EH (cell line): ENCODE measurements at places on chromosomes 5 and 9.

DNA sequence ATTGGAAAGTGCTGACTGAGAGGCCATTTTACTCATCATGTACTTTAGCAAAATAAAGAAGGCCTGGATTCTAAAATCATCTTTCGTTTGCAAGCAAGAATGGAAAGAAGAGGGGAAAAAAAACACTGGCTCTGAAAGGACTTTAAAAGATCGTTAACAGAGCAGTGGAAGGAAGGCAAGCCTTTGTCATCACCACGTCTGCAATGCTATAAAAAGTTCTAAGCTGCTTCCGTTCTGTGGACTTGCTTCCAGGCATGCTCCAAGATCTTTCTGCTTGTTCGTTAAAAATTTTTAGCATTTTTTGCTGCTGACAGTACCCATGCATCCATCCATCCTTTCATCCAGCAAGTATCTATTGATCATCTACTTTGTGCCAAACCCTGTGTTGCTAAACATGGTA is 226.5 kb downstream of the GABBR2 start:
- DNase-seq = peak; percentile 92

- no peak for DNase-seq
Measured at GRCh38 chr9:90064248-90064647, 459.4 kb downstream of the GADD45G start.

DNA sequence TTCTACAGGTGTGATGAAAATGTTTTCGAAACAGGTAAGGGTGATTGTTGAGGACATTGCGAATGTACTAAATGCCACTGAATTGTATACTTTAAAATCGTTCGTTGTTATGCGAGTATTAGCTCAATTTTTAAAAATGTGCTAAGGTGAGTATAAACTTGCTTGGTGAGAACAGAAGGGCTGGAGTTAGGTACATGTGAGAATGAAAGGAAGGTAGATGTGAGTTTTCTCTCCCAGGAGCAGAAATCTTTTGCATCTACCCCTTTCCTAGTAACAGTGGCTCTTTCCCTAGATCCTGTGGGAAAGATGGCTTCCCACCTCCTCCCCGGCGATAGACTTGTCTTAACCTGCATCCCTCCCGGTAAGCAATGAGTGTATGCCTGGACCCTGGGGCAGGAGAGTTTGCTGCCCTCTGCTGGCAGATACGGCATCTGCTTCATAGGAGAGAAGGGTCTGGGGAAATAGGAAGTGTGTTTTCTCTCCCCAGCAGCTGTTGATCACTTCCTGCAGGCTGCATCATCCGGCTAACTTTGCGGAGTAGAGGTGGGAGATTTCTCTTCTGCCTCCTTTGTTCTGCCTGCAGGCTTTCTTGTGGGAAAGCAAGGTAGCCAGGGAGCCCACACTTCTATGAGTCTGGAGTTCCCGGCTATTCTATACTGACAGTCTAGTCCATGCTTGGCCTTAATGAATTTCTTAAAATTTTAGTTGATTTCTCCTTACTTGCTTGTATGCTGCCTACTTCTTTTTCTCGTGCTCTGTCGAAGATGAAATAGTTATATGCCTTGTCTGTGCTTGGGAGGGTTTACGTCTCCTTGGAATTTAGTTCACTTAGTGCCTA is 373.3 kb upstream of the SEMA6A start:
- no peak for DNase-seq

DNA sequence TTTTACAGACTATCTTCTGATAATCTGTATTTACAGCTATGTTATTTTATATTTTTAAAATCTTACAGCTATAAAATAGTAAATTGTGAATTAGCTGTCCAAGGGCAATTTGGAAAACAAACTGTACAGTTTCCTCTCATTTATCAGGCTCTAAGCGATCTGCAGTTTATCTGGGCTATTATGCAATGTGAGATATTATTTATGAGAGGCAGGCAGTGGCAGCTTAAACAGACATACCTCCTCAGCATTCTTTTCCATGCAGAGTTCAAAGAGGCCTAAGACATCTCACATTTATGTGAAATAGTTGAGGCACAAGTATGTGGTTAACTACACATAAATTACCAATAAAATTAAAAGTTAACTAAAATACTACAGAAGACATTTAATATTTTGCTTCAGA is 10.2 kb downstream of the NIPSNAP3B start:
- DNase-seq = no peak

GRCh38 chr5:56123531-56124243 is 109.4 kb downstream of the ANKRD55 start:
- DNase-seq = peak; percentile 100

GRCh38 chr5:80140496-80140895 is 105.3 kb downstream of the THBS4 start:
- no peak for DNase-seq

DNA sequence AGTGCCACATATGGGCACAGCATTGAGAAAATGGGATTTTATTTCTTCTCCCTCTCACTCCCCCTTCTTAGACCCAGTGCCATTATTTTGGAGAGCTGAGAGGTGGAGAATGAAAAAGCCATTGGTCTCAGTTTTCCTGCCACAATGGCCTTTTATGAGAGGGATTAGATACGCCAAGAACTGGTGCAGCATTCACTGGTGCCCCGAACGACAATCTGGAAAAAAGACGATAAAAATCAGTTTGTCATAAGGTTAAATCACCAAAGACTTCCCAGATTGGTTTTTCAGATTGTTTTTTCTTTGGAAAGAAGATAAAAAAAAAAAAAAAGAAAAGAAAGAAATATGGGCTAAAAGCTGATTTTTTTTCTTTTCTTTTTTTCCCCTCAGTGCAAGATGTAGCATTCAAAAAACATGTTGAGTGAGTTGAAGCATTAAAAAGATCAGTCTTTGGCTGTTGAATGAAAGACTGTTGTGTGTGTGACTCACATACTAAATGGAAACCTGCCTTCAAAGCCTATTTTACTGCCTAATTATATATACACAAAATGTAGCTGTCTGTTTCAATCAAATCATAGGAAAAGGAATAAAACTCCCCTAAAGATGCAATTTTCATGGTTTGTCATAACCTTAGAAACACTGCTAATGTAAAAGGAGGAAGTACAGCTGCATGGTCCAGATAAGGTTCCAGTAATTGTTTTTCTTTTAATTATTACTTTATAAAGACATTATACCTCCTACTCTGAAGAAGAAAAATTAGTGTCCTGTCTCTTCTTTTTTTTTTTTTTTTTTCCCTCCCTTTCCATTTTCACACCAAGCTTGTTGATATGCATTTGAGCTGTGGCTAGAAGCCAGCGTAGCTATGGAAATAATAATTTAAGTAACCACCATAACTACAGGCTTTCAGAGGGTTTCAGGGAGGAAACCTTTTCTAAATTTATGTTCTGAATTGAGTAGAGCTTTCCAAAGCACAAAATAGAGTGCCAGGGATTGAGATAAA is 27.2 kb upstream of the ZNF608 start:
- DNase-seq = no peak

DNA sequence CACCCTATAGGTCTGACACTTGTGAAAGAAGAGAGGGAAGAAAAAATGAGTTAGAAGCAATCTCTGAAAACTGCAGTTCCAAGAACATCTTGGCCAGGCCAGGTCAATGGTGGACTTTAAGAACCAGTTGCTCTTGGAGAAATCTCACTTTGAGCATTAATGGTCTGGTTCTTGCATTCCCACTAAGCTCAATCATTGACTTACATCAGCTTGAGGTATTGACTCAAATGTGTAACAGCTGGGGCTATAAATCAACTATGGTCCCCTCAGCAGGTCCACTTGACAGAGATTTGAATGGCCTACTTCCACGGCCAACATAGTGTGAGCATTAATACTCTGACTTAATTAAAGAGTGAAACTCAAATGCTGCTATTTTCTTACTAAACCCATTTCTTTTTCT is 357.8 kb upstream of the RGMB start:
- peak; percentile 56 for DNase-seq

DNA sequence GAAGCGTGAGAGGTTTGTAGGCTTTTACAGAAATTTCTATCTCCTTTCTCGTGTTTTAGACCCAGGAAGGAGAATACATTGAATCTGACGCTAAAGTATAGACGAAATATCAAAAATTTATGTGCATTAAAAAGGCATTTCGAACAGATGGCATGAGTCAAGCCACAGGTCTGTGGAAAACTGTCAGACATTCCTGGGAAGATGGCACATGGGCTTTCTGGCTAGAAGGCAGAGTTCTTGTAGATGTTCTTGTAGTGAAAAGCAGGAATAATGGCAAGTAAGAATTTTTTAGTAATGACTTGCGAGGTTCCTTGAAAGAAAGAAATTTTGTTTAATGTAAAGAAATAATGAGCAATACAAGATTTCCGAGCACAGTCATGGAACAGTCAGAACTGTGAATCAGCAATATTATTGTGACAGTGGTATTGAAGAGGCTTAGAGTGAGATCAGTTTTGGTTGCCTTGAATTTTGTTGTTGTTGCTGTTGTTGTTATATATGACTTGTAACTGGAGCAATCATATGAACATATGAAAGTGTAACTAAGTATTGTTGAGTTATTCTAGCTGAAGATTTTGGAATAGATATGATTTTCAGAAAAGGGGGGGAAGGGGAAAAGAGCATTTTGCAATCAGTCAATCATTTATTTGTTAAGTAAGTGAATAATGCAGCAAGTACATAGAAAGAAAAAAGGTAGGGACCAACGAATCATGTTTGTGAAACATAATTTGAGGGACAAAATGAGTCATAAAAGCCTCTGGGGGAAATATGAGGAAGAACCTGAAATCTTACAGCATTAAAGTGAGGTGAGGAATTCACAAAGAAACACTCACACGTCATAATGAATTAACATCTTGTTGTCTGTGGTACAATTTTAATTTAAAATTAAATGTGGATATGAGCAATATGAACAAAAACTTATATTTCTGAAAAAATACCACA is 339.0 kb upstream of the CTNND2 start:
- no peak for DNase-seq

- peak; percentile 79 for DNase-seq
Measured at GRCh38 chr5:65722575-65723403, 784 bp downstream of the NLN start.

- DNase-seq = peak; percentile 44
Measured at GRCh38 chr5:132070460-132071337, 2.9 kb upstream of the CSF2 start.

DNA sequence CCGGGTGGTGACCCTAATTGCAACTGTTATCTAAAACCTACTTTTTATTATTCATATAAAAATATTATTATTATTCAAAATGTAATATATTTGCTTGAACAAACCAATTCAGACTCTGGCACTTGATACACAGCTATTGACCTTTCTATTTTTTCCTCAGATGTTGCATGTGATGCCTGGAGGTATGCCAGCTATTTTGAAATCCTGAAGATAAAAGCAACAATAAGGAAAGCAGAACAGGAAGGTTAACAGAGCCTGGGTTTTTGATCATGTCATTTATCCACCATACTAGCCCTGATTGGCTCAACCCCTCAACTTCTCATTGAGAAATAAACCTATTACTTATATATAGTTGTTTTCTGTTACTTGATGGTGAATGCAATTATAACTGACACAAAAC is 340.9 kb upstream of the KIF2A start:
- DNase-seq = no peak

GRCh38 chr5:116572350-116573278 is 2.0 kb downstream of the SEMA6A start:
- DNase-seq = no peak
